ENCODE measurements at places on chromosomes 1 and 21. TPM values are rescaled to one million over a fixed set of nuclear protein-coding genes. Genes with fewer than 3 reads are reported as not detected.

The AGO1 gene
- 31.0 TPM for total RNA-seq

The SYT2 gene
- total RNA-seq, result not detected

The KCNH1 gene
- total RNA-seq, result not detected

The WNT4 gene
- not detected for total RNA-seq

The CD5L gene
- not detected for total RNA-seq

The FNDC5 gene
- total RNA-seq, result not detected

The ASPM gene
- 55.1 TPM for total RNA-seq
